CD4-positive, alpha-beta T cell treated with Interleukin-12 subunit alpha and Interleukin-12 subunit beta, for 1 hour (primary cell): ENCODE measurements at places on chromosomes 16 and 17.

DNA sequence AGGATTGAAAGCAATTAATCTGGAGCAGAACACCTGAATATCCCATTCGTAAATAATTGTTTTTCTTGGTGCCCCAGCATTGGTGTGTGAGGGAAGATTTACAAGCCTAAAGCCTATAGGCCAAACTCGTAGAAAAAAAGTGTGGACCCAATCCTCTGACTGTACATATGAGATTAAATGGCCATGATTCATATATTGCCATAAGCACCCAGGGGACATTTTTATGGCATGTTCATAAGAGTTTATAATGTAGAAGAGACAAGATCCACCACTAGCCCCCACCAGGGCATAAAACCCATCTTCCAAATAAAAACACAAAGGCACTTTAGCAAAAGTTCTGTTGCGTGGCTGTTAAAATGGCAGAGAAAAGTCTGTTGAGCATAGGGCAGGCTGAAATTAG, 15.5 kb upstream of the SALL1 start:
- DNase-seq = no peak

DNA sequence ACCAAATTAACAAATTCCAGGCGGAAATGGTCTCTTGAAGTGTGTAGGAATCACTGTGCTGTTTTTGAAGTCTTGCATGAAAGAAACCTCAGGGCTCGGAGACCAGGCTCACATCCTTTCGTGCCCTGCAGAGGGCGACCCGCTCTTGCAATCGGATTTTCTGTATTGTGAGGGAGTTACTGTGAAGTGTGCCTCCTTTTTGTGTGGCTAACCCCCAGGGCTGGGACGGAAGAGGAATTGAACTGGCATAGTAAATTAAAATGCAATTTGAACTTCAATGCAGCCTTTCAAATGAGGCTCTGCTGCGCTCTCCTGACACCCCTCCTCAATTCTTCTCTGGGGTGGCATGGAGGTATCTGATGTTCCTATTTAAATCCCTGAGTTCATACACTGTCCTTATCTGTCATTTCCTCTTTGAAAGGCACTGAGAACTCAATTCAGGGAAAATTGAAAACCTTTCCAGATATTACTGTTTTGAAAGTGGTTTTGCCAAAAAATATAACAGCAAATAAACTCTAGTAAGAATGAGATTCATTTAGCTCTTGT, 51.5 kb upstream of the MGAT5B start:
- peak; percentile 59 for DNase-seq

GRCh38 chr17:83182620-83183101, 103.3 kb downstream of the METRNL start:
- no peak for DNase-seq

DNA sequence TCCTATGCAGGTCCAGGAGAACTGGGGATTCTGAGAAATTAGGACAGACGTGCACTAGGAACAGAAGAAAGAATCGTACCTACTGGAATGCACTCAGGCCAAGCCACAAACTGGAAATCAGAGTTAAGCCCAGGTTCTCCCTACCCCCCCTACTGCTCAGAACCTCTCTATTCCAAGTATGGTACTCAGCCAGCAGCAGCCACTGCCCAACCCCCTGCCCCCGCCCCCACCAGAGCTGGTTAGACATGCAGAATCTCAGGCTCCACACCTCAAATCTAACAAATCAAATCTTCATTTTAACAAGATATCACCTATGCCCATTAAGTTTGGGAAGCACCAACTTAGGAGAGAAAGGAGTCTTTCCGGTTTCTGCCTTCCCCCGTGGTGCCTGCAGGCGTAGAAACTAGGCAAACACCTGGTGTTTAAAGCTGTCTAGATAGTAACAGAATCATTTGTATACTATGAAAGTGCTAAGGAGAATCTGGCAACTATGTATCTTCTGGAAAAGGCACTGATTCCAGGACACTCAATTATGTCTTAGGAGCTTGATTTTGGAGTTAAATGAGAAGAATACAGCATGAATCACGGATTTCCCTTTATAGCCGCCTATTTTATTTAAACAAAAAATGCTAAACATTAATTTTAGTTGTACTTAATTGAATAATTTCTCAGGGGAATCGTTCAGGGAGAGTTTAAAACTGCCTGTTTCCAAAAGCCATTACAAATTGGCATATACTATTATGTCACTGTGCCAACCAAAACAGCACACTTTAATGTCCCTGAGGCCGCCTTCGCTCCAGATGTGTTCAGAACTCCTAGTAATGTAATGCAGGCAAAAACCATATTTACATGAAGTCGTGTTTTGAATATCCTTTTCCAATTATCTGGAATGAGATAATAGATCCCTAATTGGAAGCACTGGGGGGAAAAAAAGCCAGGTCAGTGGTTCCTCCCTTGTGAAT, 166.5 kb downstream of the STX8 start:
- DNase-seq = no peak

GRCh38 chr17:73327676-73328075, 15.9 kb upstream of the CDC42EP4 start:
- no peak for DNase-seq

DNA sequence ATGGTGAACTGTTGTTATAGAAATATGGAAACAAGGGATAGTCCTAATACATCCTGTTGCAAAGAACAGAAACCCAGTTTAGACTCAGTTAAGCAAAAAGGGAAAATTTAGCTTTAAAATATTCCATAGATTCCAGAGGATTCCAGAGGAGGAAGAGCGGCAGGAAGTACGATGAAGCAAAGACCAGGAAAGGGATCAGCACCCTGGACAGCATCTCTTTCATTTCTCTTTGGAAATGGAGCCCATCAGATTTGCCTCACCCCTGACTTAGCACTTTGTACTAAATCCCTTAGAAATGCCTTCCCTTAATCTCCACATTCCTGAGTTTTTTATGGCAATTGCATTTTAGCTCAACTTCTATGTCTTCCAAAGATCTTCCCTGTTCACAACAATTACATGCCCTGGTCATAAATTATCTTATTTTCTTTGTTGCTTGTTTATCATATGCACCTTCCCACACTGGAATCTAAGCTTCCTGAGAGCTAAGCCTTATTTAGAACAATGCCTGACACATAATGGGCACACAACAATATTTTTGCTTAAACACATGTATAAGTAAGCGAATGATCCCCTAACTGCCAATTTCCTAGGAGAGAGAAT, 150.0 kb upstream of the RBFOX1 start:
- DNase-seq = no peak

DNA sequence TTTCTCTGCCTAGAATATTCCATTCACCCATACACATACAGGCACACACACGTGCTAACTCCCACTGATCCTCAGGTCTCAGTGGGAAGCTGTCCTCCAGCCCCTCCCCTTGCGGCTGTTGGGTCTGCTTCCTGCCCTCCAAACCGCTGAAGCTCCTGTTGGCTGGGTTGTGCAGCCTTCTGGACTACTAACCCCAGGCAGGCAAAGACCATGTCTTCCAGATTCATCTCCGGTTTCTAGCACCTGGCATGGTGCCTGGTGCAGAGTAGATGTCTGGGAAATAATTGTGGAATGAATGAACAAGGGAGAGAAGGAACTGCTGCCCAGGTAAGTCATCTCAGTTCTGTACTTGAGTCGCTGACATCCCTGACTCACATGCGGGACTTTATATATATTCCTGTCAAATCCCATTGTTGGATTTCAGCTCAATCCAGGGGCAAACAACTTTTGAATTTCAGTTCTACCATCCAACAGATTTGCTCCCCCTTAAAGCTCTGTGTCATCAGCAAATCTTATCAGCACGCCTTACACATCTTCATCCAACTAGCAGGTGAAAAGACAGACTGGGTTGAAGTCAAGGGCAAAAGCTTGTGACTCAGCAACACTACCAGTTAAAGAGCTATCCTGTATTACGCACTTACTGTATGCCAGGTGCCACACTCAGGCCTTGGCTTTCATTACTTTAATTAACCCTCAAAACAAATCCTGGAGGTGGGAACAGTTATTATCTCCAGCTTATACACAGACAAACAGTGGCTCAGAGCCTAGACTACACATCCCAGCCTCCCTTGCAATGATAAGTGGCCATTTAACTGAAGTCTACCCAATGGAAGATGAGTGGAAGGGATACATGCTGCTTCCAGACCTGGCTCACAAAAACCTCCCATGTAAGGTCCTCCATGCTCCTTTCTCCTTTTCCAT, 51.1 kb downstream of the SRCIN1 start:
- no peak for DNase-seq

DNA sequence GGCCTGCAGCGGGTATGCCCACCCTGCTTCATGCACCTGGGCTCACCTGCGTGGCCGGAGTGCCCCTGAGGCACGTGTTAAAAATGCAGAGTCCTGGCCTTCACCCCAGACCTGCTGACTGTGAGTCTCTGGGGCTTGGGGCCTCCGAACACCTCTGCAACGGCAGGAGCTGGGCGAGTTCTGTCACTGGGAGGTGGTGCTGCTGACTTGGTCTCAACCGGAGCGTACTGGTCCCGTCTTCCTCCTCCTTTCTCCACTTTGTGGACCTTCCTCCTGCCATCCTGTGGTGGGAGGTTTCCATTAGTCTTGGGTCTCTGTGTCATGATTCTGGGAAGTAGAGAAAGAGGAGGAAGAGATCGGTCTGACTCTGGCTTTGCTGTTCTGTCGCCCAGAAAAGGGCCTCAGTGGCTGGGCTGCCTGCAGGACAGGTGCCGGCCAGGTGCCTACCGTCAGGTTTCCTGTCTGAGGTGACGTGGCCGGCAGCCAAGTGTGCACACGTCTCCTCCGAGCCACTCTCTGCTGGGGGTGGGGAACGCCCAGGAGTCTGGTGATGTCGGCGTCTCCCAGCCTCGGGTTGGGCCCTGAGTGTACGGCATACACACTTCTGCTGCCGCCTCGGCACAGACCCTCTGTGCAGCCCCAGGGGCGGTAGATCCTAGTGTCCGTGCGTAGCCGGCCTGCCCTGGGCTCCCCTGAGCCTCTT, 6.9 kb downstream of the TSC2 start:
- DNase-seq = no peak

GRCh38 chr16:69306031-69306430, 5.1 kb upstream of the VPS4A start:
- DNase-seq = no peak

DNA sequence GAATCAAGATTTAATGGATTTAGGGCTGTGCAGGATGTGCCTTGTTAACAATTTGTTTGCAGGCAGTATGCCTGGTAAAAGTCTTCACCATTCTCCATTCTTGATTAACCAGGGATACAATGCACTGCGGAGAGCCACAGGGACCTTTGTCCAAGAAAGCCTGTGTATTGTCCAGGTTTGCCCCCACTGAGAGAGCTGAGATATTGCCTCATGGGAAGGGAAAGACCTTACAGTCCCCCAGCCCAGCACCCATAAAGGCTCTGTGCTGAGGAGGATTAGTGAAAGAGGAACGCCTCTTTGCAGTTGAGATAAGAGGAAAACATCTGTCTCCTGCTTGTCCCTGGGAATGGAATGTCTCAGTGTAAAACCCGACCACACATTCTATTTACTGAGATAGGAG, 2169.6 kb downstream of the TP53TG3F start:
- DNase-seq = no peak

DNA sequence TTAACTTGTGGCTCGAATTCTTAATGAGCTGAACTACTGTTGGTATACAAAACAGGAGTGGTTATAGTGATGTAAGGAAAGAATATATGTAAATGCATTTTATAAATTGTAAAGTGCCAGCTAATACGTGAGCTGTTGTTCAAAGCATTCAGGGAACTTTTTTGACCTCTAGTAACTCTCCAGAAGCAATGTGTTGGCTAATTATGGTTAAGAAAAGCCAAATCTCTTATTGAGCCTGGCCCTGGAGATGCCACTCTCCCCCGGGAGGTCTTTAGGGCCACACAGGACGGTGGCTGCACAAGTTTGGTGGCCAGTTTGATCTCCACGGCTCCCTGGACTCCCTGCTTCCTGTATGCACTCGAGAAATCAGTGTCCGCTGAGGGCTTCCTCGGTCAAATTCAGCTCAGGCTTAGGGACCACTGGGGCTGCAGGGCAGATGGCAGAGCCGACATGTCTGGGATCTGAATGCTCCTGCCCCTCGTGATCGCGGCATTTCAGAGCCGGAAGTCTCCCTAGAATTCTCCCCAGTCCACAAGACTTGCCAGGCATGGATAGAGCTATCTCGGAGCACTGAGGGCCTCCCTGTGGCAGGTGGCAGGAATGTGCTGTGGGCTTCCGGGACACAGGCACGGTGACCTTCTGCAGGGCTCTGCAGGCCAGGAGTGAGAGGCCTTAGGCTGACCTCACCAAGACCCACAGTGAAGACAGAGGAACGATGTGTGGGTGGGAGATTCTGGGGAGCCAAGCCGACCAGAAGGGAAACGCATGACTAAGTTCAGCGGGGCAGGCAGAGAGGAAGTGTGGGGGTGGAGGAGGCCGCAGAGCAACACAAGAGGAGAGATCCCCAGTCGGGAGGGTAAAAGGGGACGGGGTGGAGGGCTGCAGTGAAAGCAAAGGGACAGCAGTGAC, 18.6 kb upstream of the PITPNM3 start:
- peak; percentile 8 for DNase-seq

- DNase-seq = no peak
These were observed 3.0 kb downstream of the CYLD start for GRCh38 chr16:50744881-50745280.

DNA sequence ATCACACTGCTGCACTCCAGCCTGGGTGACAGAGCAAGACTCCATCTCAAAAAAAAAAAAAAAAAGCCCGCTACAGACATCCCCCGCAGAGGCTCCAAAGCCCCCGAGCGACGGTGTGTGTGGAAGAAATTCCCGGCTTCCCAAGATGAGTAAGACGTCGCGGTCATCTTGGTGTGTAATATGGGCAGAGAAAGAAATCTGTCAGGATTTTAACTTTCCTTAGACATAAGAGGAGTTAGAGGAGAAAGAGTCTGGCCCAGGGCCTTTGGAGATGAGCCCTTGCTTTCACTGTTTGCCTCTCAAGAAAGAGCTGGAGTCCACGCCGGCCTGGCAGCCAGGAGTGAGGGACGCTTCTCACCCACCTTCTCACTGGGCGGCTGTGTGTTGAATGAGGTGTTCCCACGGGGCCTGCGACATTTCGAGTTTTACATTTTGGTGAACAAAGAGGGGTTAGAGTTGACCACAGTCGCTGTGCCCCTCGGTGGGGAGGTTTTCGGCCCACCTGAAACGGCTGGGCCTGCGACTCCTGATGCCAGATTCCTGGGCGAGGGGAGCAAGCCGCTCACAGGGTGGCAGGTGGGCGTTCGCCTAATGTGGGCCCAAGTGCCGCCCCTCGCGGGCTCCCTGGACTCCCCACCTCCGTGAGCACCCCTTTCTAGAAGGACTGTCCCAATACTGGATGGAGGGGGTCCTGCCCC, 17.9 kb downstream of the C1QTNF1 start:
- DNase-seq = no peak
